ENCODE measurements at places on chromosomes 1 and 21. TPM values are rescaled to one million over a fixed set of nuclear protein-coding genes. Genes with fewer than 3 reads are reported as not detected.

- DNase-seq, result no peak
Measured at GRCh38 chr1:113488576-113489177, 98.4 kb downstream of the MAGI3 start.

- no peak for DNase-seq
Measured at GRCh38 chr1:67457247-67457646, 27.0 kb upstream of the SERBP1 start.

- no peak for DNase-seq
Measured at GRCh38 chr1:56448529-56449300, 130.6 kb downstream of the PLPP3 start.

FAM72C gene
- 0.40 TPM for polyA plus RNA-seq

DNA sequence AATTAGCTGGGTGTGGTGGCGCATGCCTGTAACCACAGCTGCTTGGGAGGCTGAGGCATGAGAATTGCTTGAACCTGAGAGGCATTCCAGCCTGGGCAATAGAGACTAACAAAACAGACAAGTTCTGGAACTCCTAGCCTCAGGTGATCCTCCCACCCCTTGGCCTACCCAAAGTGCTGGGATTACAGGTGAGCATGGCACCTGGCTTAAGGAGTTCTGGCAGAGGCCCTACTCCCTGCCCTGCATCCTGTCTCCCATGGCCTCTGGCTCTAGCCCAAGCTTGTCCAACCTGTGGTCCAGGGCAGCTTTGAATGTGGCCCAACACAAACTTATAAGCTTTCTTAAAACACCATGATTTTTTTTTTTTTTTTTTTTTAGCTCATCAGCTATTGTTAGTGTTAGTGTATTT is 20.4 kb downstream of the TOMM20 start:
- no peak for DNase-seq

Measured in renal cortex interstitium (tissue), 15 donors.